ENCODE measurements at places on chromosomes 3 and 15.

DNA sequence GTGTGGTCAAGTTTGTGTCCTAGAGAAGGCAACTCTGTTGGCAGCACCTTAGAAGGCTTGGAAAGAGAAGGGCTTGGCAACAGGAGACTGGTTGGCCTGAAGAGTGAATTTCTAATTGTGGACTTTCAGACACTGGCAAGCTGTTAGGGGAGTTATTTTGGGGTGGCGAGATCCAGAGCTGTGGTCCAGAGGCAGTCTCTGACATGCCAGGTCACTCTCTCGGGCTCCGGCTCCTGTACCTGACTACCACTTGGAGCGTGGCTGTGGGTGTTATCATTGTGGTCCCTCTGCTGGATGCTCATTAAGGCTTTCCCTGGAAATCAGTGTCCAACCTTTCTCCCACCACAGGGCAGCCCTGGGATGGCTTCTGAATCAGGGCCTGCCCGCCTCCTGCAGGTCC is 209.0 kb downstream of the SLCO3A1 start:
- DNase-seq = no peak

DNA sequence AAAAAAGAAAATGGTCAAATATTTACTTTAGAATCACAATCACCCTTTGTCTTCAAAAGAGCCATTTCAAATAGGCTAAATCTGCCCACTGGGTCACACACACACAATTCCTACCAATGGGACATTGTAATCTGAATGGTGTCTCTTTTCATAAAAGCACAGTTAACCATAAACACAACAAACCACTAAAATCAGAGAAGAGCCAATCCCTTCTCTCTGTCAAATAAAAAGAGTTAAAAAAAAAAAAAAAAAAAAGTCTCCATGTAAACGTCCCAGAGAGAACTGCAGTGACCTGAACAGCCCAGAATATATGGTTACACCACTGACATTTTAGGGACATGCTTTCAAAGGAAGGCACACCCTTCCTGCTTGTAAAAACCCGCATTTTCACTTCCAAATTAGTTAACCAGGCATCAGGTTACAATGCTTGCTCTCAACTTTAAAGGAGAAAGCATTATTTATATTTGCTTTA is 63.7 kb downstream of the PRICKLE2 start:
- DNase-seq = no peak

GRCh38 chr15:56248311-56248992 is 4.8 kb upstream of the RFX7 start:
- DNase-seq = no peak

GRCh38 chr3:5634411-5634810 is 446.9 kb downstream of the EDEM1 start:
- DNase-seq = no peak

- no peak for DNase-seq
Observed at GRCh38 chr3:174169736-174170135, 689.4 kb upstream of the NAALADL2 start.

DNA sequence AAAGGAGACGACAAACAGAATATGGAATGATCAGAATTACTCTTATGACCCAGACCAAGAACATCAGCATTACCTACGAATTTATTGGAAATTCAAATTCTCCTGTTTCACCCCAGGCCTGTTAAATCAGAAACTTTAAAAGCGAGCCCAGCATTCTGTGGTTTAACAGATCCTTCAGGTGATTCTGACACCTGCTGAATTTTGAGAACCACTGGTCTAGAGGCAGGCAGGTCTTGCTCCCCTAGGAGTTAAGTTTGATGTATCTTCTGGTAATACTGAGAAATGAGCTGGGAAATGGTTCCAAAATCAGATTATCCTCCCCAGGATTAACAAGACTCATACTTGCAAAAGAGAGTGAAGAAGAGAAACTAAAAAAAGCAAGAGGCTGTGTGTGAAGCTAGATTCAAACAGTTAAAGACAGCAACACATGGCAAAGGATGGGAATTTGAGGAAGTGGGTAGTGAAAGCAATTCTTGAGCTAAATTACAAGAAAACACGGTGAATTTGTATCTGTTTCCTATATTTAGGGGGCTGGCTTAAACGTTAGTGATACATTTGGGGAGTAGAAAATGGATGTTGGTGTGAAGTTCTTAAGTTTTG is 66.0 kb downstream of the FLNB start:
- DNase-seq = no peak

- DNase-seq = no peak
Observed at GRCh38 chr15:70664494-70664893, 98.9 kb downstream of the UACA start.

GRCh38 chr3:62662677-62663076 is 212.5 kb downstream of the CADPS start:
- DNase-seq = no peak

DNA sequence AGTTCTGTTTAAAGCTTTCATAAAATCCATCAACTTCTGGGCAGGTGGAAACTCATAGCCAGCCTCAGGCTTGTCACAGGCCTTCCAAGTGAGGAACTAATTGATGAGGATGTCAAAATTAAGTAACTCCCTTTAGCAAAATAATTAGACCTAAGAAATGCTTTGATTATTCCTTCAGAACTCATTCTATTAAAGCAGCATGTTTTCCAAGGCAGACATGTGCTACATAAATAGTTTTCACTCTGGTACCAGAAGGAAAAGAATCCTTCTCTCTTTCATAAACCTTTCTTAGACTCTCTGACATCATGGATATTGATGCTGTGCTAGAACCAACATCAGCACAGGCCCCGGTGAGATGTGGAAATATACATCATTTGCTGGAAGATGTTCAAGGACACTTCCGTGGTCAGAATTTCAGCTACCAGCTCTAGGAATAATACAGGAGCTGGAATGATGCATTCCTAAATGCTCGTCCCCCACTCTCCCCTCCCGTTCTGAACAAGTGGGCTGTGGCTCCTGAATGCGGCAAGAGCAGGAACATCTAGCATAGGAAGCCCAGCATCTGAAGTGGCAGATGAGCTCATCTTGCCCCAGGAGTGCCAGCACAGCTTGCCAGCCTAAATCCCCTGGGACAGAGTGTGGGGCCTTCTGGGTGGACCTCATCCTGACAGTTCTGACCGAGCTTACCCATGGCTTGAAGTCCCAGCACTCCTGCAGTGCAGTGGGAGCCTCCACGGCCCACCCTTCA is 82.4 kb downstream of the WWTR1 start:
- no peak for DNase-seq

DNA sequence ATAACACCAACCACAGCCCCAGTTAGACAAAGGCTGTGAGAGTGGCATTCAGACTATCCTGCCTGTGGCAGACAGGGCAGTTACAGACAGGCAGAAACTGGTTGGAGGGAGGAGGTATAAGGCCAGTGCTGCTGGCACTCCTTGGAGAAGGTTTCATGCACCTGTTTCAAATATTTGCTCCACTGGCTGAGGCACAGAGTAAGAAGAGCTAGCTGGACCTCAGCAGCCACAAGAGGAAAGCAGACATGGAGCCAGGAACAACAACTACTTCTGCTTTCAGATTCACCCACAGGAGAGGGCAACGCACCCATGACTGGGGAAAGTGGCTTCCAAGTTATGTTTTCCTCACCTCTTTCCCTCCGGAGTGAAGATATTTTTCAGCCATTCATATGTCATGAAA is 11.5 kb upstream of the PRKAR2A start:
- no peak for DNase-seq

- no peak for DNase-seq
Observed at GRCh38 chr3:126152458-126152857, 27.9 kb downstream of the ALDH1L1 start.

GRCh38 chr3:144821583-144821982 is 850.0 kb downstream of the DIPK2A start:
- no peak for DNase-seq

DNA sequence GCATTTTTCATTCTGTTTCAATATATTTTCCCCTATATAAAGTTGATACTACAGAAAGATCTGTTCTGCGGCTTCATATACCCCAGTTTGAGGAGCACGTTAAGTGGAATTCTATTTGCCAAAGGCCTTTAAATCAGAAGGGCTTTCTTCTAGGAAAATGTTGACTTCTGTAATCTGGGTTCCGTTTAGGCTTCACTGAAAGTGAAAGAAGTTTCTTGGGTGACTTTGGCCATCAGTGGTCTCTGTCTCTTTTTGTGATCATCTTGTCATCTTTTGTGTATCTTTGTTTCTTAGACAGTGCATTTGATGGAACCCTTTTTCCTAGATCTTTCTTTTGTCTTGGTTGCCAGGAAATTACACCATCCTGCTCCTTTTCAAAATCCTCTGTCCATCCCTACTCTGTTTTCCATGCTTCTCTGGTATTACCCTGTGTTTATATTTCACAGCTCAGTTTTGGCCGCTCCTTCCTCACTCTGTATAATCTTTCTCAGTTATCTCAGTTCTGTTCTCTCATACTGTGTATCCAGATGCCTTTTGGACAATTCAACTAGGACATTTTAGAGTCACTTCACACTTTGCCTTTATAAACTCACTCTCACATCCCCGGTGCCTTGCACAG is 40.7 kb upstream of the MAP3K13 start:
- DNase-seq = no peak

GRCh38 chr3:74613521-74614106 is 845 bp downstream of the CNTN3 start:
- DNase-seq = no peak

DNA sequence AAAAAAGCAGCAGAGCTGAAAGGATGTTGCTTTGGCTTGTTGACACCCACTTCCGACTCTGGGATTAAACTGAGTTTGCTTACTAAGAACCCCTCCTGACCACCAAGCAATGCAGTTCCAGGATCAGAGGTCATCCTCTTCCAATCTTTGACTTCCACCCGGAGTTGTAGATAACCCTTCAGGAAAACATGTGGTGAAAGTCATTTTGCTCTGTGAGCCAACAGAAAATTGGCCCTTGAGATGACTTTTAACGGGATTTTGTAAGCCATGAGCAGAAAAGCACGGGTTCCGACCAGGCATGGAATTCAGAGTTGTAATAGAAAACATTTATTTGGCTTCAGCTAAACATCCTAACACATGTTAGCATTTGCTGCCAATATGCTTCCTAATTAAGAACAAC is 171.6 kb upstream of the NR2F2 start:
- no peak for DNase-seq

DNA sequence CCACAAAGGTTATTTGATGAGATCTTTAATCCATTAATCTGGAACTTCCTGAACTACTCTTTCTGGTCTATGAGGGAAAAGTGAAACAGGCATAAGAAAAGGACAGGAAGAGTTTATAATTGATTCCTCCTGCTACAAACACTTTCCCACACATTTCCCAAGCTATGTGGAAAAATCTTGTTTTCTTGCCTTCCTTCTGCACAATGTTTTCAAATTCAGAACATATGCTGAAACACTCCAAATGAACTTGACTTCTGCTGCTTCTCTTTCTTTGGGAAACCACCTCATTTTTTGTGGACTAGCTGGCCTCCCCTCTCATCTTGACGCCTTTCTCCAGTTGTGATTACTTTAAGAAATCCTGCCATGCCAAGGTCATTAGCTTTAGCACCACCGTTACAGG is 100.7 kb upstream of the PTPRG start:
- DNase-seq = no peak

DNA sequence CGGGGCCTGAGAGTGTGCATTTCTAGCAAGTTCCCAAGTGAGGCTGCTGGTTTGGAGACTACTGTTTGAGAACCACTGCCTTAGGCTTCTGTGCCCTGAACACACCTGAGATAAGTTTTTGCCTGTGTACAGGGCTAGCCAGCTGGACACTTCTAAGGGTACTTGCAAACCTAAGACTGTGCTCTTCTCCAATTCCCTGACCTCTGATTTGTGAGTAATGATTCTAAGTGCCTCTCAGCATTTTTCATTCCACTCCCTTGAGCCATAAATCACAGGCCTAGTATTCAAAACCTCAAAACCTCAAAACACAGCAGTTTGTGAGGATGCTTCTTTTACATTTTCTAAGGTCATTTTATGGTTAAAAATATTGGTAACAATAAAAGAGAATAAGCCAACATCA is 148.4 kb downstream of the CHST2 start:
- no peak for DNase-seq

DNA sequence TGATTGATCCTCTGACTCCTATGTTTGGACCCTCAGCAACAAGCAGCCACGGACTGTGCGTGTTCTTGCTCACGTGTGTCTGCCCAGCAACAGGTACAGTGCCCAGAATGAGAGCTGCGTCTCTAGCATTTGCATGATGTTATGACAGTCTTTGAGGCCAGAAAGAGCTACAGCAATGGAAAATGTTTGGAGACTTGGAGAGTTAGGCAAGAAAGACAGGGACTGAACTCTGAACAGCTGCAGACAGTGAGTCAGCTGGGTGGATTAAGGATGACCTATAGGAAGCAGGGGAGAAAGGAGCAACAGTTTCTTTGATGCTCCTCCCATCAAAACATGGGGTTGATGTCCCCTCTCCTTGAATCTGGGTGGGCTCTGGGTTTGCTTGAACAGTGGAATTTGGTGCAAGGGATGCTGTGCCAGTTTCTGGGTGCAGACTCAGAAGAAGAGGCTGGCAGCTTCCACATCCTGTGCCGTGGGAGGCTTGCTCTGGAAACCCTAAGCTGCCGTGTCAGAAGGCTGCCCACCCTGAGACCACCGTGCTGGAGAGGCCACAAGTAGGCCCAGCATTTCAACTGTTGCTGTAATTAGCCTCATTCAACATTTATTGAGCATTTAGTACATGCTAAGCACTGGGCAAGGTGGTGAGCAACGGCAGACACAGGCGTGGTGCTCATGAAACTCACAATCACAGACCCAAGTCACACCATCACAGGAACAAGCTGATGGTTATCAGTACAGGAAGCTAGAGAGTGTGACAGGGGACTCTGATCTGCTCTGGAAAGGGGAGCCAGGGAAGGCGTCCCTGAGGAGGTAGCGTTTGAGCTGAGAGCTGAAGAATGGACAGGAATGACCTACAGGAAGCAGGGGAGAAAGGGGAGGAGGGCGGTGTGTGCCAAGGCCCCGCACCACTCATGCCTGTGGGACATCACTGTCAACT is 21.7 kb downstream of the CCR9 start:
- DNase-seq = no peak

DNA sequence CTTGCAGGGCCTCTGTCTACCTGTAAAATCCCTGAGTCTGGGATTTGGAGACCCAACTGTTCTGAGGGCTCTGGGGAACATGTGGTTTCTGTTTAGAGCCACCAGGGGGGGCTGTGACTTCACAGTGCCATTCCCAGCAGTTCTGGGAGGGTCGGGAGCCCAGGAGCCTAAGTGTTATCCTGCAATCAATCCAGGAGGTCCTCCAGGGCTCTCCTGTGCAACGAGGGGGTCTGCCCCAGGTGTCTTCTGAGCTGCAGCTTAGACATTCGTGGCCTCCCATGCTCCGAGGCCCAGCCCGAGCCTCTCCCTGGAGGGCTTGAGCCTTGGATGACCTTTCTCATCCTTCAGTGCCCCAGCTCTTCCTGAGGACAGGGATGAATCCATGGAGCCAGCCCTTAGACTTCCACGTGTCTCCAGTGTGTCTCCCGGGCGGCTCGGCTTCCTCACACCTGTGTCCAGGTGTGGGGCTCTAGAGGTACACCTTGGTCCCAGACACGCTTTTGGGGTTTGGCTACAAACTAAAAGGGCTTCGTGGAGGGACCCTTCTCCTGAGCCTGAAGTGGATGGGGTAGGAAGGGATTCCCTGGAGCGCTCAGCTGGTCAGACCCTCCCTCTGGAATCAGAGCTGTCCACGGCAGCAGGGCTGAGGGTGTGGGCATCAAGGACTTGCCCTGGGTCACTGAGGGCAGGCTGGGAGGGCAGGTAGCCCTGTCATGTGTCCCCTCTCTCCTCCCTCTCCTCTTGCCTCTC is 20.3 kb upstream of the ABTB1 start:
- no peak for DNase-seq
